ENCODE measurements at places on chromosomes 4 and X. TPM values are rescaled to one million over a fixed set of nuclear protein-coding genes. Genes with fewer than 3 reads are reported as not detected.
A peak's percentile ranks its signal among the peaks of the same experiment; 100 is the strongest.

DNA sequence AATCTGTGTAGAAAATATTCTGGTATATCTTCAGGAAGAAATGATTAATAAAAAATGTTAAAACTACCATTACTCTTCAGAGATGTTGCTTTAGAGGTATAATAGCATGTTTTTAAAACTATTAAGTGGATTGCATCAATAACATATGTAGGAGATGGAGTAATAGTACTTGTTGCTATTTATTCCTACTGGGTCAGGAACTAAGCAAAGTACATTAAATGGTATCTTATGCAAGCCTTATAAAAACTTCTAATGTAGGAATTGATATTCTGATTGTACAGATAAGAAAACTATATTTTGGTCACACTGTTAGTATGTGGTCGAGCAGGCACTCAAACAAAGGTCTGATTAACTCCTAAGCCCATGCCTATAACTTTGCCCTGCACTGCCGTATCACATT lies 31.4 kb upstream of the PDLIM5 start:
- no peak for DNase-seq

GAB3 gene
- total RNA-seq: 12.5 TPM

DNA sequence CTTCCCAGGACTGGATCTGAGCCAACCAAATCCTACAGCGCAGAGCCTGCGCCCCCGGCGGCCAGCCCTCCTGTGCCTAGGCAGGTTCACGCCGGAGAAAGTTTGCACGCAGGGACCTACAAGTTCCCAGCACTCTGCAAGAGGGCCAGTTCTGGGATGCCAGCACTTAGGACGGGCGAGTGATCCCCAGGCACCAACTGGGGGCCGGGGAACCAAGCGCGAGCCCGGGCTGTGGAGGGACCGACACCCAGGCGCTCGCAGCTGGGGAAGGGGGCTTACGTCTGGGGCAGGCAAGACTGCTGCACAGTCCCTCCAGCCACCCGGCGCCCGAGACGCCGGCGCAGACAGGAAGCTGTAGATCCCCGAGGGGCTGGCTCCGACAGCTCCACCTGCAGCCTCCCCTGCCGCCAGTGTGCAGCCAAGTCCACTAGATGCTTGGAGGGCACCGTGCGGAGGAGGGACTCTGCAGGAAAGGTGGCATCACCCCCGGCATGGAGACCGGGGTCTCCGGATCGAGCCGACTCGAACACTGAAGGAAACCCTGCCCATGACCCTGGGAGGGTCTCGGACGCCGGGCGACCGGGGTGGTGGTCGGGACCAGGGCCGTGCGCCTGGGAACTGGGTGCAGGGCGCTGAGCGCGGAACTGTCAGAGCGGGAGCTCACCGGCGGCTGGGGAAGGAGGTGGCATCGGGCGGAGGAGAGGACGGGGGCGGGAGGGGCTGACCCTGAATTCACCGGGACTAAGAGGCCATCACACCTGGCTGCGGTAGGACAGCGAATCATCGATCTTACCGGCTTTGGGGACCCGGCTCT lies 566 bp downstream of the CORIN start:
- no peak for DNase-seq

DNA sequence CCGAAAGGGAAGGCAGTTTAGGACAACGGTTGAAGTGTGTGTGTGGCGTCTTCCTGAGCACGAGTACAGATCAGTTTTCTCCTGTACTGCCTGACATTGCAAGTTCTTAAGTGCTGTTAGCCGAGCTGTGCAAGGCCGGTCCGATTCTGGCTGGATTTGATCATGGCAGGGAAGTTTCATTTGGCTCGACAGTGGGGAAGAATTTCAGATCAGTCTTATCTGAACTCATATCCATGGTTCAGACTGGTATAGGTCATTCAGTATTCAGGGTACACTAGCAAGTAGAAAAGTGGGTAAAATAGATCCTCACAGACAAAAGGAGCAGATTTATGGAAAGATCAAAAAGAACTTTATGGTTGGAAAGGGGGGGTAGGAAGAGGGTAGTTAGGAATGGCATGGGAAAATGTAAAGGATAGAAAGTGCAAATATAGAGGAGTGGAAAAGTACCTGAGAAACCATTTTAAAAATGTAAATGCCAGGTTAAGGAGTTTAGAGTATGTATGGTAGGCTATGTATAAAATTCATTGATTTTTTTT lies 716 bp downstream of the THAP9 start:
- DNase-seq: no peak

DNA sequence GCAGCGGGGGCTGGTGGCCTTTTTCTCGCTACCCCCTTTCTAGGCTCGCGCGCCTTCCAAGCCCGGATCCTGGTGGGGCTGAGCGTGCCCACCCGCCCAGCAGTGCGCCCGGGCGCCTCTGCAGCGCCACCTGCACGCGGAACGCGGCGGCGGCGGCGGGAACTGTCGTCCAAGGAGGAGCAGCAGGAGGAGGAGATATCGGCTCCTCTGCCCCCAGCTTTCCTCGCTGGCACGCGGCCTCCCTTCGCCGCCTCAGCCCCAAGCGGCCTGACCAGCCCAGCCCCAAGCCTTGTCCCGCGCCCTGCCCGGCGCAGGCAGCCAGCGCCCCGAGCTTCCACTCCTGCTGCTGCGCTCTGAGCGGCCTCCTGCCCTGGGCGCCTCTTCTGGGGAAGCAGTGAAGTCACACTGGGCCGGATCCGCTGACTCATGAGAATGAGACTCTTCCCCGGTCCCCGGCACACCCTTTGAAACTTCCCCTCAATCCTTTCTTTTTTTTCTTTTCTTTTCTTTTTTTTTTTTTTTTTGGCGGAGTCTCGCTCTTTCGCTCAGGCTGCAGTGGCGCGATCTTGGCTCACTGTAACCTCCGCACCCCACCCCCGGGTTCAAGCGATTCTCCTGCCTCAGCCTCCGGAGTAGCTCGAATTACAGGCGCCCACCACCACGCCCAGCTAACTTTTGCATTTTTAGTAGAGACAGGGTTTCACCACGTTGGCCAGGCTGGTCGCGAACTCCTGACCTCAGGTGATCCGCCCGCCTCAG lies 10.6 kb upstream of the ELF4 start:
- peak; percentile 70 for DNase-seq

- no peak for DNase-seq
Measured at GRCh38 chr4:7705593-7705992, 234.1 kb downstream of the AFAP1 start.

DNA sequence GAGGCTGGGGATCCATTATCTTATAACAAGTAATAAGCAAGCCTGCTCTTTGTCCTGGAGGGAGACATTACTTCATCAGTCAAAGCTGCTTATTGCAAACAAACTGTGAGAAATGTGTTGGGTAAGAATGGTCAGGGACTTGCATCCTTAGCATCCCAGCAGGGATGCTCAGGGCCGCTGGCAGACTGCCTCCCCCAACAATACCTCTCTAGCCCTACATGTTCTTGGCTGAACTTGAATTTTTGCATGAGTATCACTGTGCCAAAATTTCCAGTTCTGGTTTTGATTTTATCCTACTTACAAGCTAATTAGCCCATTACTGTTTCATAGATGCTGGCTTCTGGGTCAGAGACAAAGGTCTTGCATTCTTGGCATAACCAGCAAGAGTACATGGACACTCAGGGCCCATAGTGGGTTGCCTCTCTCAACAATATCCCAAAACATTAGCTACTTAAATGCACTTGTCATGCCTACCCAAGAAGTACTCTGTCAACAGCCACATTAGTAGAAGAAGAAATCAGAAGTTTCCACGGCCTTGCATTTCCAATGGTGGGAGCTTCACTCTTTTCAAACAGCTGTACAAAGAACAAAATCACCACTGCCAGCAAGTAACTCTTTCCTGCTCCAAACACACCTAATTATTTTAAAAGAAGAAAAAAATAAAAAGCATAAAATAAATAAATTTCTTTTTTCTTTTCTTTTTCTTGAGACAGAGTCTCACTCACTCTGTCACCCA lies 41.9 kb upstream of the NEUROG2 start:
- no peak for DNase-seq

GRCh38 chr4:169103966-169104412 lies 93.9 kb upstream of the CBR4 start:
- DNase-seq: no peak

DNA sequence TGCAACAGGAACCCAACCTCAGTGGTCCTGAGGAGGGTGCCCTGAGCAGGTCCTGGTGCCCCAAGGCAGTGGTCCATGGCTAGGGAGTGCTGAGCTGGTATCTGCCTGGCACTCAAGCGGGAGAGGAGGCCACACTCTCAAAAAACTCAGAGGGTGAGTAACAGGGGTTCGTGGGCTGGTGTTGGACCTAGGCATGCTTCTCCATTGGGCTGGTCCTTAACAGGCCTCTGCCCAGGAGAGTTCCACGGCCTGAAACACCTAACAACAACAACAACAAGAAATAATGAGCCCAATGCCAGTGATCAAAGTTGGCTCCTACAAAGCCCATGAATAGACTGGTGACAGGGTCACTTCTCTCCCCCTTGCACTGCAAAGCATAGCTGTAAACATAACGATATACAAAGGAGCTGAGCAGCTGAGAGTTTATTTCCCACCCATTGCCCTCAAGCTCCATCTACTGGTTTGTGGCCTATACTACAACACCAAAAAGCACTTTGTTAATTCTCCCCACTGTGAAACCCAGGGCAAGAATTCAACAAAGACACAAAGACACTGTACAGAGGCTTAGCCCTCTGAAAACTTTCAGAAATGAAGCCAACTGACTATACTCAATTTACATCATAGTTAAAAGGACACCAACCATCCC lies 736.1 kb upstream of the ADGRL3 start:
- no peak for DNase-seq

DNA sequence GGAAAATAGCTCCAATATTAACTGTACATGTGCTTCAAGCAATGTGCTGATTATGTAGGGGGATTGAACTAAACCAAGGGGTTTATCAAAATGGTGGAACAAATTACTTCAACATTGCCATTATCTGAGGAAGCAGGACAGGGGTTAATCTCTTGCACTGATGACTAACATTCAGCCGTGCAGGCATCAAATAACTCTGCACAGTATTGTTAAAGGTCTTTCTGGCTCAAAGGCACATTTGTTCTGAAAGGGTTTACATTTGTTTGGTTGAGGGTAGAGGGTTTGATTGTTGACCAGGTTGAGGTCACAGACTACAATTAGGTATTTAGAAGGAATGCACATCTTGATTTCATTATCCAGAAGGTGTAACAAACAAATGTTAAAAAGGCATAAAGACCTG lies 32.2 kb upstream of the CCSER1 start:
- no peak for DNase-seq

GRCh38 chrX:155169881-155170280 lies 46.4 kb upstream of the VBP1 start:
- DNase-seq: no peak

DNA sequence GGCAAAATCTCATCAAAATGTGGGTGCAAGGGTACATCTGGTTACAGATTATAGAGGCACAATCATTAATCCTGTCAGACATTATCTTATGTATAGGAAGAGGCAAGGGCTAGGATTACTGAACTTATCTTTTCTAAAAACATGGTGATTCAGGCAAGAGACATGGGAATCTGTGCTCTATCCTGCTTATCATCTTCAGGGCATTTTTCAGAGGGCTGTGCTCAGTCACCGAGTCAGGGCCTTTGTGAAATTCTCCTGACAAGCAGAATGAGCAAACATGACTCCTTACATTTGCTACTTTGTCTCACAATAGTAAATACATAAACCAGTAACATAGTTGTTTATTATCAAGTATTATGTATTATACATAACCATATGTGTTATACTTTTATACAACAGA lies 84.2 kb upstream of the KCTD8 start:
- DNase-seq: no peak

DNA sequence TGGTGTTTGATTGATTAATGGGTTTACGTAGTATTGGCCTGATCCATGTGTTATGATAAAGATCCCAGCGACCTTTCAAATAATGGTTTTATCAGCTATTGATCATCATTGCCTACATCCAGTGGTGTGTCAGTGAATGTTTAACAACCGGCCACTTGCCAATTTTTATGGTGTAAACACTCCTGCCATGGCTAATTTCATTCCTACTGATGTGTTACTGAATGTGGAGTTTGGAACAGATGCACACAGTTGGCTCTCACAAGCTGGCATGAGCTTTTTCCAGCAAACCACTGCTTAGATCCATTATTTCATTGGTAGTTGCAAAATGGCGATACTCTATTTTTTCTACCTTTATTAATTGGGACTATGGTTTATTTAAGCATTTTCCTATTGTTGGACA lies 139.9 kb downstream of the REPS2 start:
- no peak for DNase-seq

GAGE13 gene
- not detected for total RNA-seq

- peak; percentile 1 for DNase-seq
Measured at GRCh38 chr4:27407616-27408015, 547.0 kb downstream of the STIM2 start.

REPS2 gene
- total RNA-seq: 3.7 TPM

SPARCL1 gene
- not detected for total RNA-seq

DNA sequence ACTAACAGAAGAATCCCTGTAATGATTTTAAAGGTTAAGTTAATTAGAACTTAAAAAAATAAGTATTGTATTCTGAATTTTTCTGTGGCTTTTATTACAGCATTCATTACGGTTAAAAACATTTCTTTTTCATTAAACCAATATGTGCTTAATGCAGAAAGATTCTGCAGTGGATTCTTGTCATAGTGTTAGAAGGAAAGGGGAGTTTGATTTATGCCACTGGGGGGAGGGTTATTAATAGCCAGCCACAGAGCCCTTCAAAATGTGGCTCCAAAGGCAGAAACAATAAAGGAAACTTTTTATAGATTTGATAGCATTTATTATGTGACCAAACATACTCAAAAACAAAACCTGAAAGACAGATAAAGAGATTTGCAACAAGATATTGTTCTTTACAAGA lies 9.1 kb downstream of the SMAD1 start:
- no peak for DNase-seq

DNA sequence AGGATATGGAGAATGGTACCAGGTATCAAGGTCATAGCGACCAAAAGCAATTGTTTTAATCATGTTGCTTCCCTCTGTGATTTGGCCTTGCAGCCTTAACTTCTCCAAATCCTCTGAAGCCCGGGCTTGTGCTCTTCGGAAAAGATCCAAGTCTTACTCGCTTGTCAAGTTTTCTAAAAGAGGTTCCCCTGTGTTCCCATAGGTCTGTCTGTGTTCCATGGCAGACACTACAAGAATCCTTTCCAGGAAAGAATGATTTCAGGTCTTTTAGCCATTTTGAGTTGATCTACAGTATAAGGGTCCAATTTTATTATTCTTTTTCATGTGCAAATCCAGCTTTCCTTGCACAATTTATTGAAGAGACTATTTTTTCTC lies 710.6 kb upstream of the DIAPH2 start:
- no peak for DNase-seq

ARSJ gene
- total RNA-seq: 46.1 TPM

UGT2B11 gene
- total RNA-seq: not detected

Data from LHCN-M2 (cell line).